ENCODE measurements at places on chromosomes 1 and 21. TPM values are rescaled to one million over a fixed set of nuclear protein-coding genes. Genes with fewer than 3 reads are reported as not detected.

DNA sequence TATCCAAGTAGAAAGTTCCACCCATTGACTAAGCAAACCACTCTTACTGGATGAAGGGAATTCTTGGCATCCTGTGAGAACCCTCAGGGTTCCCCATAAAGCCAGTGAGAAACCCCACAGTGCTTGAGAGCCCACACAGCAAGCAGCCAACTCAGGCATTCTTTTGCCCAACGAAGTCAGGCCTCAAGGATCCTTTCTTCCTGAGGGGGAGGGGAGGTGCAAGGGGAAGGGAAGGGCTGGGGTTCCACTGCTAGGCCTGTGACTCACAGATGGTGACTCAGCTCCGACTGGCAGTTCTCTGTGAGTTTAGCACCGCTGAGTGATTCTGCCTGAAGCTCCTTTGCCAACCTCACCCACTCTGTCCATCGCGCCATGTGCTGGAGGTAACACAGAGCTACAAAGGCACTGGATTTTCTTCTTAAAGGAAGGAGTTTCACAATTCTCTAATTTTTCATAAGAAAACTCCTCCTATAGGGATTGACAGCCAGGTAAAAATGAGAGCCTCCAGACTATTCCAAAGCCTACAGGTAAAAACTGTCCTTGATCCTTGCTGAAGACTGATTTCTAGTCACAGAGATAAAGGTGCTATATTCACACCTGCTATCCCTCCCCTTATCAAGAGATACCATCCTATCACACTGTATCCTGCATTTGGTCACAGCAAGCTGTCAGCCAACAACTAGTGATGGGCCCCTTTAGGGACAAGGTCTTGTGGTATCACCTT is 4.8 kb downstream of the ENO1 start:
- peak overlapping the region; percentile 96 for H3K4me3 ChIP-seq
- H3K36me3 ChIP-seq: peaks cover 93% of the 10 kb centered on the region
- peaks cover 74% of the 10 kb centered on the region for H3K4me1 ChIP-seq
- H3K27ac ChIP-seq: peak overlapping the region; percentile 76

- no peaks in the 10 kb centered on the region for H3K4me1 ChIP-seq
- H3K36me3 ChIP-seq: peaks cover 1% of the 10 kb centered on the region
- H3K27ac ChIP-seq: no peak overlapping the region
- no peak overlapping the region for H3K4me3 ChIP-seq
Measured at GRCh38 chr1:50829014-50829958, 130.8 kb downstream of the FAF1 start.

DNA sequence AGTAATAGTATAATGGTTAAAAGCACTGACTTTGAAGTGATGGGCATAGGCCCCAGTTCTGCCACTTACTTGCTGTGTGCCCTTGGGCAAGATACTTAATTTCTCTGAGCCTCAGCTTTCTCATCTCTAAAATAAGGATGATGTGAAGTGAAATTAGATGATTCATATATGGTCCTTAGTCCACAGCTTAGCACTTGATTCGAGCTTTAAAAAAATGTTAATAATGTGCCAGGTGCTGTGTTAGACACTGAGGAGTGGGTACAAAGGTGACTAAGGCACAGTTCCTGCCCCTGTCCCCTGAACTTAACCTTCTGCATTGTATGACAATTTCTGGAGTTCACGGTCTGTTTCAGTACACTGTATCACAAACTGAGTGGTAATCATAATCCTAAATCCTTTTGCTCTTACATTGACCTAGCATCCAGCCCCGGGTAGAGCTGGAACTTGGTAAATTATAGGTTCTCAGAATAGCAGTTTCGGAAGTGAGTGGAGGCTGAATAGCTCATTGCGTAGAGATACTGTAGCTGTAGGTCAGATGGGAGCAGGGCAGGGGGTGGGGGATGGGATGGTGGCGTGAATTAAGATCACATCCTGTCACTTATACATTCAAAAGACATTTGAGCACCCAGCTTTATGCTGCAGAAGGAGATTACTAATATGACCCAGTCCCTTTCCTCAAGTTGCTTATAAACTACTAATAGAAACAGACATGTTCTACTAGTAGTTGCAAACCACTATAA is 1.5 kb downstream of the ZNF691 start:
- DNase-seq: no peak
- H3K4me1 ChIP-seq: peaks cover 33% of the 10 kb centered on the region
- peak overlapping the region; percentile 99 for H3K4me3 ChIP-seq
- H3K36me3 ChIP-seq: peaks cover 44% of the 10 kb centered on the region

- H3K4me1 ChIP-seq: no peaks in the 10 kb centered on the region
- no peak for DNase-seq
- H3K36me3 ChIP-seq: no peaks in the 10 kb centered on the region
- no peak overlapping the region for H3K4me3 ChIP-seq
- H3K27ac ChIP-seq: no peak overlapping the region
Measured at GRCh38 chr1:218754477-218754876, 409.3 kb downstream of the TGFB2 start.

Gene CFHR1
- not detected for total RNA-seq

GRCh38 chr1:91515994-91516393 is 15.3 kb downstream of the CDC7 start:
- H3K36me3 ChIP-seq: peaks cover 61% of the 10 kb centered on the region
- H3K27ac ChIP-seq: no peak overlapping the region
- H3K4me3 ChIP-seq: no peak overlapping the region
- no peaks in the 10 kb centered on the region for H3K27me3 ChIP-seq
- DNase-seq: no peak

DNA sequence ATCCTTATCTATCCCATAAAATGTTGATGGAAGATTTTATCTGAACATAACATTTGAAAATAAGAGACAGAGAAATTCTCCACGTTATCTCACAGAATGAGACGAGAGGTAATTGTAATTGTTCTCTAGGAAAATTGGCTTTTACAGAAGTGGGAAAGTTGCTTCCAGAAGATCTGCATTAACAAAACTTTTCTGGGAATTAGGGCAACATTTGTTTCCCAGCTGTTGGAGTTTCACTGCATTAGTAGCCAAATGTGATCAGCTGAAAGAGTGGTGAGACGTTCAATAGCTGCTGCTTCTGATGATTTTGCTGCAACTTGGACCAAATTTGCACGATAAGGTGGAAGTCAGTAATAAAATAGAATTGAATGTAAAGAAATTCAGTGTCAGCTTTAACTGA is 7.6 kb downstream of the CHODL start:
- DNase-seq: no peak
- H3K4me1 ChIP-seq: no peaks in the 10 kb centered on the region
- H3K27me3 ChIP-seq: no peaks in the 10 kb centered on the region
- H3K4me3 ChIP-seq: no peak overlapping the region
- H3K36me3 ChIP-seq: no peaks in the 10 kb centered on the region

GRCh38 chr1:106568201-106568974 is 488.1 kb upstream of the PRMT6 start:
- no peaks in the 10 kb centered on the region for H3K36me3 ChIP-seq
- no peak overlapping the region for H3K4me3 ChIP-seq
- no peaks in the 10 kb centered on the region for H3K27me3 ChIP-seq
- H3K27ac ChIP-seq: no peak overlapping the region
- H3K4me1 ChIP-seq: no peaks in the 10 kb centered on the region
- no peak for DNase-seq

Gene ERICH3
- total RNA-seq: not detected

DNA sequence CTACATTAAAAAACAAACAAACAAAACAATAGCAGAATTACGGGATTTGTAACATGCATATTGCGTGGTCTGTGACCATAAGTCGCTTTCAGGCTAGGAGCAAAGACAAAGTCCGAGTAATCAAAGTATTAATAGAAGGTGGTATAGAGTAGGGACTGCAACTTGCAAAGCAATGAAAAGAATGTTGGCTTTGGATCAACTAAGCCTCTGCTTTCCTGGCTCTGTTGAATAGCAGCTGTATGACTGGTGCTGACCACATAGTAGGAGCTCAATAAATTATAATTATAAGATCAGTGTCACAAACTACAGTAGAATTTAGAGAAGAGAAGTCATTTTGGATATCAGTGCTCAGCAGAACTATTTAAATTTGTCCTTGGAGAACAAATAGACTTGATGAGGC is 586.4 kb downstream of the DPYD start:
- no peaks in the 10 kb centered on the region for H3K36me3 ChIP-seq
- H3K27me3 ChIP-seq: no peaks in the 10 kb centered on the region
- no peak overlapping the region for H3K27ac ChIP-seq
- H3K4me3 ChIP-seq: no peak overlapping the region
- H3K4me1 ChIP-seq: no peaks in the 10 kb centered on the region

GRCh38 chr21:43880111-43880985 is 15.3 kb downstream of the AGPAT3 start:
- no peak for DNase-seq
- peaks cover 15% of the 10 kb centered on the region for H3K36me3 ChIP-seq
- no peaks in the 10 kb centered on the region for H3K27me3 ChIP-seq
- no peak overlapping the region for H3K27ac ChIP-seq
- peaks cover 53% of the 10 kb centered on the region for H3K4me1 ChIP-seq

- no peaks in the 10 kb centered on the region for H3K27me3 ChIP-seq
- peaks cover 64% of the 10 kb centered on the region for H3K4me1 ChIP-seq
- H3K36me3 ChIP-seq: peaks cover 13% of the 10 kb centered on the region
- H3K27ac ChIP-seq: peak overlapping the region; percentile 93
- peak overlapping the region; percentile 92 for H3K4me3 ChIP-seq
Measured at GRCh38 chr1:121516234-121516967, 331.6 kb downstream of the SRGAP2C start.

DNA sequence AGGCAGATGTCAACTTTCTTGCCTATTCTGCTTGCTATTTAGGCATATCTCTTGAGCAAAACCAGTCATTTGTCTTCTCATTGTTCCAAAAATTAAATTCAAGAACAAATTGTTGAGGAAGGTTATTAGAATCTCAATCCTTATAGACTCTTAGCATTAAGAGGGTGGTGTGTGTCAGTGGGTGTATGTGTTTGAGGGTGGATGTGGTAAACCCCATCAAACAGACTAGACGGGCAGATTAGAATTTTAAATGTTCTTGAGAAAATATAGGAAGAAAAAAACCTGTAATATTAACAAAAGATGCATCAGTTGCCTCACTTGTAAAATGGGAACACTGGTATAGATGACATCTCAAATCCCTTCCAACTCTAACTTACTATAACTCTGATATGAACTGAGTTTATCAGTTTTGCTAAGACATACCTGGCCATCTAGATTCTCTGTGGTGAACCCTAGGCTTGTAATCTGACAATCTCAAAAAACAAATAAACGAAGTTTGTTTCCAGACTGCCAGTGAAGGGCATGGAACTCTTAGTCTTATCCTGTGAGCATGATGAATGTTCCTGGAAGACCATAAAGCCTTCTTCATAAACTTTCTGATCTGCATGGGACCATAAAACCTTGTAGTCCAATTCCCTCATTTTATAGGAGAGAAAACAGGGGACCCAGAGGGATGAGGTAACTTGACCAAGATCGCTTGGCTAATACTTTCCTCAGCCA is 176.3 kb upstream of the SGIP1 start:
- peak overlapping the region; percentile 22 for H3K27ac ChIP-seq
- H3K36me3 ChIP-seq: peaks cover 78% of the 10 kb centered on the region
- peaks cover 85% of the 10 kb centered on the region for H3K4me1 ChIP-seq
- peak; percentile 57 for DNase-seq
- no peak overlapping the region for H3K4me3 ChIP-seq
- H3K27me3 ChIP-seq: no peaks in the 10 kb centered on the region

Gene ITLN2
- total RNA-seq: not detected

DNA sequence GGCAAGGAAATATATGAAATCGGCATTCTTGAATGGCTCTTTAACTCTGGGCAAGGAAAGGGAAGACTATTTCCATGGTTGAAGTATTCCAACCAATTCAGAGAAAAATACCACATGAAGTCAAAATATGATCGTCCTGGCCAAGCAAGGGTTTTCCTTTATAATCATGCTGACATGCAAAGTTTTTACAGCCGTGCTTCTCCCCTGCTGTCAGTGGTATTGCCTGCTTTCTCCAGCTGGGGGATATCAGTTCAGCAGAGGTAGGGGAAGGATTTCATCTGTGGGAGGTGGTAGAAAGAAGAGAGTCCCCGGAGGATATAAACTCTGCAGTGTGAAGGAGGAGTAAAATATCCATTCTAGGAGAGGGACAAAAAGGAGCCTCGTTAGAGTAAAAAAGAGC is 322.8 kb downstream of the PAPPA2 start:
- H3K36me3 ChIP-seq: no peaks in the 10 kb centered on the region
- H3K27me3 ChIP-seq: no peaks in the 10 kb centered on the region
- no peaks in the 10 kb centered on the region for H3K4me1 ChIP-seq
- no peak for DNase-seq
- H3K27ac ChIP-seq: no peak overlapping the region
- no peak overlapping the region for H3K4me3 ChIP-seq

Gene TMIGD3
- total RNA-seq: not detected

DNA sequence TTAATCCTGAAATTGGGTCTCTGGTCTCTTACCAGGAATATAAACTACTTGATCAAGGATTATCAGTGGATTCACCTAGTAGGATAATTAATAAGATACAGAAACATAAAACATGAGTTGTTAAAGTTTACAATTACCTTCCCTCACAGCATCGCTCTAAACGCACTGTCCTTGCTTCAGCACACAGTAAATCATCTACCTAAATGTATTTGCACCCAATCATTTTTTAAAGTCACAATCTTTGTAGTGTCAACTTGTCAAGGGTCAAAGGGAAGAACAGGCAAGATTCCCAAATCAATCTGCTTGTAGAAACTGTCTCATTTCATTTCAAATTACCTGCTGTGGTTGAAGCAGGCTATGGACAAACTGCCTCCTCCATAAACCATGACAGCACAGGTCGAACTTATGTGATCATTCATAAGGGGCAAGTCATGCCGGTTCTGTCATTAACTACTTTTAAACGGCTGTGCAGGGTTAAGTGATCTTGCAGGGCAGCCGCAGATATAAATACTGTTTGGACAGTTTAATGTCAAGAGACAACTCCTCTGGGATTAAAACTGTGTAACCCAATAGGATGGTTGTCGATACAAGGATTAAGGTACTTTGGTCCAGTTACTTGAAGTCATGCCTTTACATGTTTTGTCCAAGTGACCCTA is 93.6 kb downstream of the ZNF281 start:
- no peak for DNase-seq
- no peak overlapping the region for H3K27ac ChIP-seq
- H3K4me3 ChIP-seq: no peak overlapping the region
- peaks cover 31% of the 10 kb centered on the region for H3K27me3 ChIP-seq
- no peaks in the 10 kb centered on the region for H3K36me3 ChIP-seq

GRCh38 chr21:19181604-19182140 is 778.1 kb upstream of the TMPRSS15 start:
- no peak overlapping the region for H3K27ac ChIP-seq
- no peak for DNase-seq
- no peaks in the 10 kb centered on the region for H3K27me3 ChIP-seq
- no peaks in the 10 kb centered on the region for H3K36me3 ChIP-seq
- H3K4me1 ChIP-seq: no peaks in the 10 kb centered on the region
- H3K4me3 ChIP-seq: no peak overlapping the region

Gene DYNLT5
- total RNA-seq: not detected

GRCh38 chr1:150876119-150876454 is 312 bp downstream of the ARNT start:
- DNase-seq: no peak
- H3K4me3 ChIP-seq: peak overlapping the region; percentile 95
- peaks cover 22% of the 10 kb centered on the region for H3K36me3 ChIP-seq

Measured in activated CD4-positive, alpha-beta T cell treated with anti-CD3 and anti-CD28 coated beads, Interleukin-2, amount 10 ng/mL, durations not matched to agents 7 days and 5 days (primary cell).